ENCODE measurements at places on chromosomes 16 and 17.

DNA sequence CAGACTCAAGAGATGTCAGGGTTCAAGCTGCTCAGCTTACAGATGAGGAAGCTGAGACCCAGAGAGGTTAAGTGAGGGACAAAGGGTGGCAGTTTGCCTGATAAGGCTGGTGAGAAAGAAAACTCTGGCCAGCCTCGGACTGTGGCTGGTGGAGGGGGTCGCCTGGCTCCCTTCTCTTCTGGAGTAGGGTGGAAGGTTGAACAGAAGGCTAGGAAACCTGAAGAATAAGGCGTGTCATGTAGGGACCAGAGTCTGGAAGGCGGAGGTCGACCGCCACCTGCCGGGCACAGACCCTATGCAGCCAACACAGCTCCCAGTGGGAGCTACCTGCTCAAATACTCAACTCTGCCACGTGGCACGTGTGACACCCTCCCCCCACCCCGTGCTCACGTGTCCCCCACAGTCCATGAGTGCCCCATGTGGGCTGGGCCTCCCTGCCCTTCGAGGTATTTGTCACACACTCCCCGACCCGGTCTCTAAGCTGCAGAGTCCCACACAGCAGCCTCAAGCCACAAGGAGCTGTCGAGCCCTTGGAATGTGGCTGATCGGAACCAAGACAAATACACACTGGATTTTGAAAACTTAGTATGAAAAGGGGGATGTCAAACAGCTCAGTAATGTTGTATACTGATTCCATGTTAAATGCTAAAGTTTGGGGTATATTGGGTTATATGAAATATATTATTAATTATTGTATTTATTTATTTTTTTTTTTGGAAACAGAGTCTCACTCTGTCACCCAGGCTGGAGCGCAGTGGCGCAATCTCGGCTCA is 11.8 kb downstream of the HID1 start:
- no peak overlapping the region for H3K4me3 ChIP-seq
- H3K36me3 ChIP-seq, result no peaks in the 10 kb centered on the region
- DNase-seq, result no peak
- H3K27ac ChIP-seq, result no peak overlapping the region

GRCh38 chr17:528253-528652 is 175.6 kb upstream of the RPH3AL start:
- no peak overlapping the region for H3K4me3 ChIP-seq
- H3K4me1 ChIP-seq, result no peaks in the 10 kb centered on the region
- no peak for DNase-seq
- H3K27ac ChIP-seq, result no peak overlapping the region
- no peaks in the 10 kb centered on the region for H3K27me3 ChIP-seq
- peaks cover 17% of the 10 kb centered on the region for H3K36me3 ChIP-seq

- H3K4me3 ChIP-seq, result no peak within 1 kb of the TSS
- H3K27me3 ChIP-seq, result peaks cover 11% of the 10 kb centered on the region
- no peak for DNase-seq
- H3K27ac ChIP-seq, result no peak within 1 kb of the TSS
- no peaks in the 10 kb centered on the region for H3K4me1 ChIP-seq
Measured at GRCh38 chr16:24845726-24846547, at the start of gene SLC5A11. Gene SLC5A11, plus strand, starts transcription at chr16:24845963. Its CDS starts 12,681 bp downstream, at chr16:24858644.

DNA sequence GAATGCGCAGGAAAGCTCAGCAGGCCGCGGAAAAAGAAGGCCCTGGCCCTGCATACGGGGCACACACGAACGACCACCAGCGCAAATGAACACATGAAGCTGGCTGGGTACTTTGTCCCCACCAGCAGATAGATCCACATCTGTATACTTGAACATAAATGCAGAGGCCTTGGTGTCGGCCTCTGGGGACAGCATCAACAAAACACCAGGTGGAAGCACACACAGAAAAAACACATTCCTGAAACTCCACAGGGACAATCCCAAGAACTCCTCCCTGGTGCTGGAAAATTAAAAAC is 606 bp upstream of the ZBTB4 start:
- peaks cover 63% of the 10 kb centered on the region for H3K4me1 ChIP-seq
- DNase-seq, result no peak
- peak overlapping the region; percentile 88 for H3K4me3 ChIP-seq
- peak overlapping the region; percentile 84 for H3K27ac ChIP-seq

DNA sequence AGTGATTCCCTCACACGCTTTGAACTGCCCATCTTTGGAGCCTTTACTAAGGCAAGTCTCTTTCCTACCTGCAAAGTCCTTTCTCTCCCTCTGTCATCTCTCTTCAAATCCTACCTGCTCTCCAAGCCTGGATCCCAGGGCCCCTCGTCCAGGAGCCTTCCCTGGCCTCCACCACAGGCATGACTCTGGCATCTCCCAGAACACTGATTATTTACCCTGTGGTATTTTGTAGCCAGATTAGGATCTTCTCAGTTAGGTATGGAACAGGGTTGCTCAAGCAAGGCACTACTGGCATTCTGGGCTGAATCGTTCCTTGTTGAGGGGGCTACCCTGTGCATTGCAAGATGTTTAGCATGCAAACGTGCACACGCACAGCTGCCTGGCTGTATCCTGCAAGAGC is 31.9 kb upstream of the POLR3E start:
- no peaks in the 10 kb centered on the region for H3K27me3 ChIP-seq
- H3K27ac ChIP-seq, result peak overlapping the region; percentile 5

DNA sequence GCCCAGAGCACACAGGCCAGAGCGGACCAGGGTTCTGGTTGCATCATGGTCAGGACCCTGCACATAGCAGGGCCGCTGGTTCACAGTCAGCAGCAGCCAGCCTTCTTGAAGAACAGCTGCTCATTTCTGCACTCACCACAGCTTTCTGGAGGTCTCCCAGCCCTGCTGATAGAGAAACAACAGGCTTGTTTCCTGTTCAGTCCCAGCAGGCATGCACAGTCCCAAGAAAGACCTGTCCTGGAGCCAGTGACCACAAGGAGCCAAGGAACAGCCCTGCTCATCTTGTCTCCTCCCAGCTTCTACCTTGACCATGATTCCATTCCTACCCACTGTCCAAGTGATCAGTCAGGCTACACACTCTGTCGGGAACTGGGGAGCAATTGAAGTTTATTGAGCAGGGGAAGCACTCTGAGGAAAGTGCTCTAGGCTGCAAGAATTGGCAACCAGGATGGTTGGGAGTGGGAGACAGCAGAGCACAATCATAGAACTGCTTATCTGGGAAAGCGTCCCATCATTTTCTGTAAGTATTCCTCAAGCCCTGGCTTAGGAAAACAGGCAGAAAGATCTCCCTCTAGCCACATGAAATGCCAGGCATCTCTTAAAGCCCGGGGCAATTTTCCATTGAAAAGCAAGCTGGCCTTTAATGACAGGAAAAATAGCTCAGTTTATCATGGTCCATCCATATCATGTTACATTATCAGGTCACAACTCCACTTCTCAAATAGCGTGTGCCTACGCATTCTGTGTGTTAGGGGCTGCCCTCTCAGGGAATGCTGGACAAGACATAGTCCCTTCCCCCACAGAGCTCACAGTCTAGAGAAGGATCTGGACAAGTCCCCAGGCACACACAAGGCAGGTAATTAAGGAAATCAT is 155.4 kb upstream of the FOXF1 start:
- no peak overlapping the region for H3K4me3 ChIP-seq
- H3K4me1 ChIP-seq, result no peaks in the 10 kb centered on the region
- DNase-seq, result no peak
- H3K36me3 ChIP-seq, result no peaks in the 10 kb centered on the region

DNA sequence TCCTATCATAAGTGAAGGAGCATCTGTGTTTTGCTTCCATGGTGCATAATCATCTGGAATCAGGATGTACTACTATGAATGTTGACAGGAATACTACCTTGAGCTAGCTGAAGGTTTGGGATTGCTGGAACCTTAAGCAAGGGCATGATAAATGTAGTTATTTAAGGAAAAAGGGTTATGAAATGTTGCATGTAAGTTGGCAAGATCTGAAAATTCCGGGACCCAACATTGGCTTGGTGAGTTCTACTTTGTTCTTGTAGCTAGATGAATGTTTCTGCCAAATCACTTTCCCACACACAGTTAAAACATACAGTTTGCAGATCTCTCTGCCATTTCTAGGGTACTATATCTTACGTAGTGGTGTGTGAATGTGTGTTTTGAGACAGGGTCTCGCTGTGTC is 13.6 kb downstream of the RHOT1 start:
- no peak overlapping the region for H3K4me3 ChIP-seq
- H3K4me1 ChIP-seq, result peaks cover 15% of the 10 kb centered on the region
- no peak overlapping the region for H3K27ac ChIP-seq
- peaks cover 37% of the 10 kb centered on the region for H3K36me3 ChIP-seq
- DNase-seq, result no peak
